Hair follicle dermal papilla cell (primary cell): ENCODE measurements at places on chromosomes 6 and 20. TPM values are rescaled to one million over a fixed set of nuclear protein-coding genes. Genes with fewer than 3 reads are reported as not detected.

SLC22A23 gene
- 10.7 and 20.4 TPM in 2 replicates for total RNA-seq

TMEM170B gene
- 1.5 and 2.3 TPM in 2 replicates for total RNA-seq

SNAP91 gene
- 0.49 and 1.1 TPM in 2 replicates for total RNA-seq

UBE3D gene
- 12.8 and 13.0 TPM in 2 replicates for total RNA-seq

VWA7 gene
- under 0.01 and 0.97 TPM in 2 replicates for total RNA-seq

LAMP5 gene
- total RNA-seq = 0.32 TPM in 1 of 2 replicates, not detected in the other
